Naive thymus-derived CD8-positive, alpha-beta T cell (primary cell): ENCODE measurements at places on chromosomes 16 and 17.

GRCh38 chr16:84641643-84642358, 6.5 kb upstream of the KLHL36 start:
- DNase-seq: no peak

- no peak for DNase-seq
Measured at GRCh38 chr16:83266848-83267553, 540.8 kb upstream of the HSBP1 start.

DNA sequence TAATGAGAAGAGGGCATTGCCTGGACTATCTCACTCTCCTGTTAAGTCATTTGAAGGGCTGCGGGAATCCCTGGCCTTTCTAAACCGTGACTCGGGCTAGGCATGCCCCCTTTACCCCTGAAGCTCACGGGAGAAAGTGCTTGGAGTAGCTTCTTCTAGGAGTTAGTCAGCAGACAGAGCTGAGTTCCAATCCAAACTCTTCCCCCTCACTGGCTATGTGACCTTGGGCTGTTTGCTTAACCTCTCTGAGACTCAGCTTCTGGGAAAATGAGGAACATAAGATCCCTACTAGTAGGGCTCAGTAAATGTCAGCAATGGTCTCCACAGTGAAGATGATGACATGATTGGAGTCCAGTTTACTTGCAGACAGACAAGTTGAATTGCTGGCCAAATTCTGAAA, 5.7 kb upstream of the B9D1 start:
- DNase-seq: no peak

DNA sequence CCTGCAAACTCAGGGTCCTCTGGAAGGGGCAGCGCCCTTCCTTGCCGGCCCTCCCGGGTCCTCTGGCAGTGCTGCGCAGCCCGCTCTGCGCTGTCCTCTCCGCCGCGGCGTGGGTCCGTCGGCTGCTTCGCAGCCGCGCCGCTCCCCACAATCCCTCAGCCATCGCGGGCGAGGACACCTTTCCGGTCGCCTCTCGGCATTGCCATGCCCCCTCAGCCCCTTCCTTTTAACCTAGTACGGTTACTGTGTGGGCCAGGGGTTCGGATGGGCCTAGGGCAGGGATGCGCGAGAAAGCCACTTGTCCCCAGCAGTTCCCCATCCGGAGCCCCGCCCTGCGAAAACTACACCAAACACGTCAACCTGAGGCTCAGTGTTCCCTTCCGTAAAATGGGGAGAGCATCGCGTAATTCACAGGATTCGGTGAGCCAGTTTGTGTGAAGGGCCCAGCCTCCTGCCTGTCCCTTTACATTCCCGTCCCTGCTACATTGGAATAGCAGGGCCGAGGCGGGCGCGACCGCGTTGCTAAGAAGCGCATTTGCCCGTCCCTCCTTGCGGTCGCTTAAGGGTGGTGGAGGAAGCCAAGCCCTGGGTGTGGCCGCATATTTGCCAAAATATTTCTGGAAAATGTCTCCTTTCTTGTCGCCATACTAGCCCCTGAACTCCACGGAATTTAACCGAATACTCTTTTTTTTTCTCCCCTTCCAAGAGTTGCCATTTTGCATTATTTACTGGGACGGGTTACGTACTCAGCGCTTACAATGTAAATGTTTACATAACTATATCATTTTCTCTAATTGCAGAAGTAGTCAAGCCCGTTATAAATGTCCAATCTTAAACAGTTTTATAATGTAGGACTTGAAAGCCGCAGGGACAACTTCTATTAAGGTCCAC, 13.2 kb downstream of the COPZ2 start:
- DNase-seq: peak; percentile 31

DNA sequence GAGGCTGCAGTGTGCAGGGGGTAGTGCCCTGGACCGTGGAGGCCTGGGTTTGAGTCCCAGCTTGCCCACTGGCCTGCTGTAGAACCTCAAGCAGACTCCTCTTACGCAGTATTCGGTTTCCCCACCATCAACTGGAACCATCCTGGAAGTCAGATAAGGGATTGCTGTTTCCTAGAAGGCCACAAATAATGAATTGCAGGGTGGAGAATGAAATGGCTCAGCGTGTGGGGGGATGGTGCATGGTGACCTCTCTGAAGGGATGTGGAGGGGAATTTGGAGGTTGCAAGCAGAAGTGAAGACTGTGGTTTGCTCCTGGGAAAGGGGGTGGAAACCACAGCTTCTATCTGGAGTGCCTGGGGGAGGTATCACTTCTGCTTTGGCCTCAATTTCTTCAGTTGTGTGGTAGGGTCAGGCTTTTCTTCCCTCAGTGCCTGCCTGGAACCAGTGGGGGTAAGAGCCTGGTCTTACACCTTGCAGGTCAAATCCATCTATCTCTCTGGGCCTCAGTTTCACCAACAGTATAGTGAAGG, 1.7 kb downstream of the ADGRG5 start:
- DNase-seq: no peak

GRCh38 chr17:78086740-78087139, 41.8 kb downstream of the TMC6 start:
- no peak for DNase-seq

- DNase-seq: no peak
Measured at GRCh38 chr17:55056526-55056925, 88.0 kb downstream of the STXBP4 start.

GRCh38 chr17:56326001-56326359, 172.7 kb downstream of the ANKFN1 start:
- DNase-seq: no peak

DNA sequence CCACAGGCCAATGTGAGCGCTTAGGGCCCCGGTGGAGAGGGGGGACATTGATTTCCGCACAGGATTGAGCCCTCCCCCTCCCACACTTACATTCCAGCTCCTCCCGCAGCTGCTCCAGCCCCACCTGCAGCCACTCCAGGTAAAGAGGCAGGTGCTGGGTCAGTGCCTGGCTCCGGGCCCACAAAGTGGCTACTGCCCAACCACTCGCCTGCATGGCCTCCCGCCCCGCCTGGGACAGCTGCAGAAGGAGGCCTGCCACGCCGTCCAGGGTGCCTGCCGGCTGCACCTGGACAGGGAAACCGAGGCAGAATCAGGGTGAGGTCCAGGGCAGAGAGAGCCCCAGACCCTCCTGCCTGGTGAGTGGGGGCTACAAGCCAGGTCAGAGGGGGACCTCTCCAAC, 46.3 kb downstream of the RMI2 start:
- DNase-seq: no peak

DNA sequence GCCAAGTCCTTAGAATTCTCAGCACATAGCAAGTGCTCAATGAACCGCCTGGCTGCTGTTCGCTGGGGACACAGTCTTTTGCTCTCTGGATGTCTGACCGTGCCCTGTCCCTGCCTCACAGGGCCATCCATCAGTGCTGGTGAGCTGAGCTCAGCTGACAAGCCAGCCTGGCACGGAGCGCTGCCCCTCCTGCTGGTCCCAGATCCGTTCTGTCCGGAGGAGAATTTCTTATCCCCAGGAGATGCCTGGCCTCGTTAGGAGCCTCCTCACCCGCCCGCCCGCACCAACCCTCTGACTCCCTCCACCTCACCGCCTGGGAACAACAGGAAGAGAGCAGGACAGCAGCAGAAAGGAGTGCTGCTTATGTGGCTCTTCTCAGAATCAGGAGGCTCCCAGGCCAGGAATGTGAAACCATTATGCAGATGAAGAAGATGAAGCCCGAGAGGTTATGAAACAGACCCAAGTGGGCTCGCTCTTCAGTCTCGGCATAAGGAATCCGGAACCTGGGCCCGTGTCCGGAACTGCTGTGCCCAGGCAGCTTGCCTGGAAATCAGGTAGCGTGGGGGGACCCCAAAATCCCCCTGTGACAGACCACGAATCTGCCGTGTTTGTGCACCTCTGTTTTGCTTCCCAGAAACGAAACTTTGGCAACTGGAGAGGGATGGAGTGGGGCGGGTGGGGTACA, 28.8 kb upstream of the RMI2 start:
- DNase-seq: no peak

GRCh38 chr17:47299239-47299910, 24.4 kb upstream of the EFCAB13 start:
- no peak for DNase-seq

DNA sequence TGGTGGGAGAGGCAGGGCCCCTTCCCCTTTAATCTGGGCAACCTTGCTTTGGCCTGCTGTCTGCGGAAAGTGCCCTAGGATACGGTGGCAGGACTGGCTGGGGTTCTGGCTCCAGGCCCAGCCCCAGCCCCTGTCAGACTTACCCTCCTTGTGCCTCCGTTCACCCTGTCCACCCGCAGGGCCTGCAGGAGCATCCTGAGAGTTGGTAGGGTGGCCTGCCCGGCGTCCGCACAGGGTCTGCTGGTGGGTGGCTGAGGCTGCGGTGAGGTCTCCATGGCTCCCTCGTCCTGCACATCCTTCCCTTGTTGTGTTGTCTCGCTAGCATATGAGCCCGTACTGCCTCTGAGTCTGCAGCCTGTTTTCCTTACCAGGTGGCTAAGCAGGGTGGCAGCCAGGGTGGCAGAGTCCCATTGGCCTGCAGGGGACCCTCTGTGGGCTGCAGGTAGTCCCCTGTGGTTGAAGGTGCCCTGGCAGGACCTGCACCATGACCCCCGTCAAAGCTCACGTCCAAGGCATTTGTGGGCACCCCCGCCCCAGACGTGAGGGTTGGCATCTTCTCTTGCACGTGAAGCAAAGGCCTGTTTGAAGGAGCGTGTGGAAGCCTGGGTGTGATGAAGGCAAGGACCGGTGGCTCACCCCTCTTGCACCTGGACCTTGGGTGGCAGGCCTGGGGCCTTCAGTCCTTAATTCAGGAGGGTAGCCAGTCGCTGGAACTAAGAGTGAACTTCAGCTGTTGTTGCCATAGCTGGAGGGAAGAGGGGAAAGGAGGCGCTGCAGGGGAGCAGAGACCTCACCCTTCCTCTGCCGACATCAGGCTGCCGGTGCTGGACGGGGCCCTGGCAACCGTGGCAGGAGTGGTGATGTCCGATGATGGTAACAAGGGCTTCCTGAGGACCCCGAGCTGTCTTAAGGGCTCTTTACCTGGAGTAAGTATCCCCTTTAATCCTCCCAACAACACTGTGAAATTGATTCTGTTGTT, 293.7 kb downstream of the SEC14L1 start:
- no peak for DNase-seq

DNA sequence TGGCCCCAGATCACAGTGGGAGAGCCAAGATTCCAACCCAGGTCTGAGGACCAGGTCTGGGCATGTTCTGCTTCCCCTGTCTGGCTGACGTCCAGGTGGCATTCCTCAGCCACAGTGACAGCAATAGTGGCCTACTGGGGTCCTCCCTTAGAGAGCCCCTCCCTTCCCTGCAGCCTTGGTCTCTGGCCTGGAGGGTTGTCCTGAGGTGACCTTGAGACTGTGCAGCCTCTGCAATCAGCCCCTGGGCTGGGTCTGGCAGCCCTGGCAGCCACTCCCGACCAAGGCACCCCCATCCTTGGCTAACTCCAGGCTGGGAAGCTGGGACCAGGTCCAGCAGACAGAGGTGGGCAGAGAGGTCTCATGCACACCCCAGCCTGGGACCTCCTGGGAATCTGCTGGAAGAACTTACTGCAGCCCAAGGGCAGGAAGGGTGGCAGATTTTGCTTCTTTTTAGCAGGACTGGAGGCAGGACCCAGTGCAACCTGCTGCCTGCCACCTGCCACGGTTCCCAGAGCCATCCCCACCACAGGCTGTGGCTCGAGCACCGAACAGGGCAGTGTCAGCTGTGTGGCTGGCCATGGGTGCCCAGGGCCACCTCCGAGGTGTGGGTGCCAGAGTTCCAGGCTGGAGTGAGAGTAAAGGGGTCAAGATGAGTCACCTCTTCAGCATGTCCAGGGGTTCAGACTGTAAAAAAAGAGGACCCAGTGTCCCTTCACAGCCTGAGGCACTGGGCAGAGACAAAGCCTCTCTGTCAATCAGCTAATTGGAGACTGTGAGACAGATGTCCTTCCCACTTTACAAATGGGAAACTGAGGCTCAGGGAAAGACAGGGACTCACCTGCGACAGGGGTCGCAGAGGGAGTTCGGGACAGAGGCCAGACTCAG, 12.6 kb downstream of the GRB7 start:
- no peak for DNase-seq

DNA sequence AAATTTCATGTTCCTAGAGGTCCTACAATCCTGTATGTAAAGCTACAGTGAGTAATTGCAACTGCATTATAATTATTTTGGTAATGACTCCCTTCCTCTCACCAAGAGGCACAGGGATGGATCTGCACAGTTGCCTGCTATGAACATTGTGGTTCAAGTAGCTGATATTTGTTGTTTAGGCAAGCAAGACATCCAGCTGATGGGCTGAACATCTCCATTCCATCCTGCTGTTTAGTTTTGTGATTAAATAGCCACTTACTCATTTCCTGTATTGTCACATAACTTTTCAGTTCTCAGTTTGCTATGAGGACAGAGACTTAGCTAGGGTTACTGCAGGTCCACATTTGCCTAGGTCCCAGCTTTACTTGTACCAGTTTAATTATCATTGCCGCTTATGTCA, 181.2 kb upstream of the TBX2 start:
- no peak for DNase-seq

DNA sequence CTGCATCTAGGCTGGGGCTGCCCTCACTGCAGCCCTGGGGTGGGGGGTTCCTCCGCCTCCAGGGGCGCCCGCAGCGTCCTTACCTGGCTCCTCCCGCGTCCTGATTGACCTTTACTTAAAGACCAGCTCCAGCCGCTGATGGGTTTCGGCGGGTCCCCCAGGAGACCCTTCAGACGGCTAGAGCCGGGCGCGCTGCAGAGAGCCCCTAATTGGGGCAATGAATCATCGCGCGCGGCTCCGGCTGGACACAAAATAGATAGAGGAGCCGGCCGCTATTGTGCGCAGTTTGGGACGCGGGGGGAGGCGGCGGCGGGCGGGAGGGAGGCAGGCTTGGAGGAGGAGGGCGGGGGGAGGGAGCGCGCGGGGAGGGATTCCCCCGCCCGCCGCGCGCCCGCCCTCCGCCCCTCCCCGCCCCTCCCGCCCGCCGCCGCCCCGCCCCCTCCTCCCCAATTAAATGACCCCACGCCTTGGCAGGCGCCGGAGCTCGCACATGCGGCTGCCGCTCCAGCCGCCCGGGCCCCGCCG, 56.5 kb upstream of the CIBAR2 start:
- DNase-seq: no peak

GRCh38 chr17:5283571-5284315, 1.7 kb downstream of the RABEP1 start:
- DNase-seq: no peak

- DNase-seq: no peak
Measured at GRCh38 chr17:50266384-50267073, 7.7 kb upstream of the TMEM92 start.
